ENCODE measurements at places on chromosomes 1 and 21. TPM values are rescaled to one million over a fixed set of nuclear protein-coding genes. Genes with fewer than 3 reads are reported as not detected.

SPATA46 gene
- total RNA-seq: not detected

SLC5A9 gene
- not detected for total RNA-seq

SPATA6 gene
- total RNA-seq: 15.8 TPM

RGS16 gene
- 1.6 TPM for total RNA-seq

MAP1LC3C gene
- 0.78 TPM for total RNA-seq

CLCA4 gene
- total RNA-seq: not detected

HHAT gene
- 2.0 TPM for total RNA-seq

OR2T8 gene
- not detected for total RNA-seq

NR5A2 gene
- total RNA-seq: 0.31 TPM

DNA sequence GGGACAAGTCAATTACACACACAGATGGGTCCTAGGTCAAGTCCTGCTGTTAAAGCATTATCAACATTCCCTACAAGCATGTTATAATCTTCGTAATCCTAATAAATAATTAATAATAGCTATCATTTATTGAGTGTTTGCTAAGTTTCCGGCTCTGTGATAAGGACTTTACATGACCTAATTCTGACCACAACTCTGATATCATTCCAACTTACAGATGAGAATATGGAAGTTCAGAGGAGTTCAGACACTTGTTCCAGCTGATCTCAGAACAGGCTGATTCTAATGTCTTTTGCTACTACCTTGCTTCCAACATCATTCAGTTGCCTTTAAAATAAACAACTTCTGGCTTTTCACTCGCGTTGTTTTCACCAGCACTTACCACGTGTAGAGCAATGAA lies 770.1 kb upstream of the CXADR start:
- no peak for DNase-seq

- DNase-seq: no peak
These were observed 156.9 kb downstream of the EDEM3 start for GRCh38 chr1:184597650-184598357.

GRCh38 chr1:243490748-243491686 lies 235.2 kb downstream of the SDCCAG8 start:
- no peak for DNase-seq

GRCh38 chr1:225845571-225846259 lies 35.8 kb downstream of the EPHX1 start:
- peak; percentile 20 for DNase-seq

DNA sequence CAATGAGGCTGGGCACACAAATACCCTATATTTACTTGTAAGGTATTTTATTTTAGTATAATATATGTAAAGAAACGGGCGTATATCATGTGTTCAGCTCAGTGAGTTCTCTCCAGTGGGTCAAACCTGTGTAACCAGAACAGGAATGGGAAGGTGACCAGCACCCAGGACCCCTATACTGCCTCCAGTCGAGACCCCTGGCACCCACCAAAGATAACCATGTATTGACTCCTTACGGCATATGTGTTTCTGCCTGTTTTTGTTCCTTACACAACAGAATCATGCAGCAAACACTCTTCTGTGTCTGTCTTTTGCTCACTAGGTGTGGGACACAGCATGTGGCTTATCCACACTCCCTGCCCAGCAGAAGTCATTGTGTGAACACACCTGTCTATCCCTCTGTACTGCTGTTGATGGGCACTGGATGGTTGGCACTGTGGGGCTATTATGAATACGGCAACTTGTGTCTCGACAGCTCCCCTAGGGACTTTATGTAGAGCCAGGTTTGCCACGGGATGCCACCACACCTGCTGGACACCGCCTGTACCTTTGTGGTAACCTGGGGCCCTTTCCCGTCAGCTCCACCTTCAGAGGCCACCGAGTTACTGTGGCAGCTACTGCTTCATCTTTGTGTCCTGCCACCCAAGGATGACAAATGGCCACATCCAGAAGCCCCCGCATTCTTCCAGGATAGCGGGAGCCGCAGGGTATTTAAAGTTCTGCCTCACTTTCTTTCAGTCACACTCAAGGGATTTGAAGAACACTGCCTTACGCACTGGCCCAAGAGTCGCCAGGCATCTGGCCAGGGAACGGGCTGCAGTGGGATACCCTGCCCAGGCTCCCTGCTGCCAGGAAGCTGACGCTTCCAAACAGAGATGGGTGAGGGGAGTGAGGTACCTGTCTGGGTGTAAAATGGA lies 23.5 kb upstream of the C2CD2 start:
- no peak for DNase-seq

- no peak for DNase-seq
These were observed 7.3 kb upstream of the AHCYL1 start for GRCh38 chr1:109977225-109977624.

- no peak for DNase-seq
These were observed 42.0 kb downstream of the TMEM51 start for GRCh38 chr1:15195420-15196052.

DNA sequence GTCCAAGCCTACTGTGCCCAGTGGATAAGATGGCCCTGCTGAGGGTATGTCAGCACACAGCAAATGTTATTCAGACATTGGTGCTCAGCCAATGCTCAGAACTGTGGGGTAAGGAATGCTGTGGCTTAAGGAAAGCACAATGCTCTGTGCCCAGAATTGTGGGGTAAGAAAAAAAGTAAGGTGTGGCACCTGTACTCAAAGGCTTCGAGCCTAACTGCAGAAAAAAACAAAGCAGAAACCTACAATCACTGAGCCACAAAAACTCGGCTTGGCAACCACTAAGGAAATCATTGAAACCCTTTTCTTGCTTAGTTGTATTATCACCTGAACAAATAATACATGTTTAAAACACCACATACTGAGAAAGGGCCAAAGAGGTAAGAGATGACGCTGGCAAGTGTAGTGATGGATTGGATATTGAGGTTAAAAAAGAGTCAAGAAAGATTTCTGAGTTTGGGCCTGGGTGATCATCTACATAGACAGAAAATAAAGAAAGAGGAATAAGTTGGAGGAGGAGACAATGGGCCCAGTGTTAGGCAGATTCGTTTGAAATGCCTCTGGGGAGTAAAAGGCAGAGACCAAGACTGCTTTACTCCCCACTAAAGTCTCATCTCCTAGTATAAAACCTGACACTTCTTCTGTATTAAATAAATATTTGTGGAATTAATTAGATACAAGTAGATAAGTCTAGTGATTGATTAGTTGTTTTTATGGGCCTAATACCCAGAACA lies 25.9 kb upstream of the ATP1A1 start:
- no peak for DNase-seq

GRCh38 chr1:3069491-3070308 lies 697 bp downstream of the PRDM16 start:
- DNase-seq: no peak

DNA sequence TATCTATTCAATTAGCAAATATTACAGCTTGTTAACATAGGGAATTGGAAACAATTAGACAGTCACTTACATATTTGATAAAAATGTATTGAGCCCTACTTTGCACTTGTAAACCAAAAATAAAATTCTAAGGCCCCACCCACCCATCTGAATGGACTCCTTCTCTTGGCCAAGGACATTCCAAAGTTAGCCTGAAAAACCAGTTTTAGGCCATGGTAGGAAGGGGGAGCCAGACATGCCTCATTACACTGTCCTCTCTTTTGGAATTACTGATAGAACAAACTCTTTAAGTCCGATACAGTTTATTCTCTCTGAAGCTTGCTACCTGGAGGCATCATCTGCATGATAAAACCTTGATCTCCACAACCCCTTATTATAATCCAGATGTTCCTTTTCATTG lies 28.0 kb upstream of the TSPAN2 start:
- no peak for DNase-seq

DNA sequence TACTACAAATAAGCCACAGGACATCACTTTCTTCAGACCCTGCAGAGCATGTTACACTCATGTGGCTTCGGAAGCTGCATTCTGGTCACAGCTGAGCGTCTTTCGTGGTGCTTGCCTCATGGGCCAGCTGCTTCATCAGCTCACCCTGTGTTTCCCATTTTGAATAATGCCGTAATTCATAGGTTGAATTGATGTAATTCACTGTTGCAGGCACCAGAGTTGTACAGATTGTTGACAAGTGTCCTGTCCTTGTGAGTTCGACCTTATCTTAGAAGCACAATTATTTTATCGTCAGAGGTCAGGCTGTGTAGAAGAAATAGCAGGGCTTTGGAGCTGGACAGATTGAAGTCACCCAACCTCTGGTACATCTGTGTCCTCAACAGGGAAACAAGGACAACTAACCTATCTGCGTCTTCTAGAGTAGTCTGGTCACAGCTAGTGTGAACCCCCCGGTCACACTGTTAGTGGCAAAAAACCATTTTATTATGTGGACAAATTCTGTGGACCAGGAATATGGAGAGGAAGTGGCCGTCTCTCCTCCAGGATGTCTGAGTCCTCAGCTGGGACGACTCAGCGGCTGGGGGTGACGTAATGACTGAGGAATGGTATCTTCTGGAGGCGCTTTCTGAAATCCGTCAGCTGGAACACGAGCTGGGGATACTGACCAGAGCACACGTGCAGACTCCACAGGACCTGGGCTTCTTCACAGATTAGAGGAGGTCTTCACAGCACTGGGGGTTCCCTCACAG lies 17.8 kb downstream of the PKNOX1 start:
- DNase-seq: no peak

DNA sequence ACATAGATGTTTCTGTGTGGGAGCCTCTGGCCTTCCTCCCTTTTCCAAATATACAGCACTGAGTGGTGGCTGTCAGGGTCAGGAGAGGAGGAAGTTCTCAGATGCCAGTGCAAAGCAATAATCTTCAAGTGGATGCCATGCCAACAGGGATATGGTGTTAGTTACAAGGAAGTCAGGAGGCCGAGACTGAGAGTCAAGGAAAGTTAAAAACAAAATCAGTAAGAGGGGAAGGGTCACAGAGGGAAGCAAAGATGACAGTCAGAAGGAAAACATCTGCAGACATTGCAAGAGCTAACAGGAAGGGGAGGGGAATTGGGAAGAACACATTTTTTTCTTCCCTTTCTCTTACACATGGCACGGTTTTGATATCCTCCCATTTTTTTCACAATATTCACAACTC lies 691.4 kb downstream of the ADGRL2 start:
- DNase-seq: no peak

DNA sequence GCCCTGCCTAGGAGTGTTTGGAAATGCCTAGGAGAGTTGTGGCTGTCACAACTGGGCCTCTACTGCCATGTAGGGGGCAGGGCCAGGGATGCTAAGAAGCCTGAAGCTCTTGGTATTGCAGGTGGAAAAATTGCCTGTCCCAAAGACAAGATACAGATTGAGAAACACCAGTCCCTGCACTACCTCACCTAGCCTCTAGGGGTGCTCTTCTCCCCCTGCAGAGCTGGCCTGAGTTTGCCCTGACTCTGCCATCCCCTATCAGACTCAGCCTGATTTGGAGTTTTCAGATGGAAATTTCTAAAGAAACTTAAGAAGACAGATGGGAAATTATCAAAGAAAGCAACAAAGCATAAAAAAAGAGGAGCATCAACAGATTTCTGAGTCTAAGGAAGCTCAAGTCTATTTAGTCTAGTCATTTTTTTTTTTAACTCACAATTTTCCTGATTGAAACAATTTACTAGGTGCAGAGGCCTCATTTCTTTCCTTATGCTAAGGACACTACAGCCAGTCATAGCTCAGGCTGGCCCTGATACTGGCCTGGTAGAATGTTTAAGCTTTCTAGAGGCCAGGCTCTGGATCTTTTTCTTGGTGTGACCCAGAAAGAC lies 61.4 kb upstream of the LRRN2 start:
- DNase-seq: no peak

DNA sequence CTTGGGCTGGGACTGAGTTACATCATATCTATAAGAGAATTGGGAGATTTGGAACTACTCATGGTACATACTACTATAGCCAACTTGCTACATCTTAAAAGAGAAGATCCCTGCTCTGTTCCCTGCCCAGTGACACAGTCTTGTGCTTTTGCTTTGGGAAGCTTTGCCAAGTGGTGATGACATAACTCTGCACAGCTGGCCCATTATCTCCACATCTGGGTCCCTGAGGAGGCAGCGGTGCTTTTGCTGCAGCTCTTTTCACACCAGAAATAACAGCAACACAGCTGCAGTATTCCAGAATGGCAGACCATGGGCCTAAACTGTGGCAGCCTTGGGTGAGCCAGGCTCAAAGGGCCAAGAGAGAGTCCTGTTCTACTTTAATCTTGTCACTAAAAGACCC lies 296.0 kb downstream of the HHAT start:
- DNase-seq: peak; percentile 13

DNA sequence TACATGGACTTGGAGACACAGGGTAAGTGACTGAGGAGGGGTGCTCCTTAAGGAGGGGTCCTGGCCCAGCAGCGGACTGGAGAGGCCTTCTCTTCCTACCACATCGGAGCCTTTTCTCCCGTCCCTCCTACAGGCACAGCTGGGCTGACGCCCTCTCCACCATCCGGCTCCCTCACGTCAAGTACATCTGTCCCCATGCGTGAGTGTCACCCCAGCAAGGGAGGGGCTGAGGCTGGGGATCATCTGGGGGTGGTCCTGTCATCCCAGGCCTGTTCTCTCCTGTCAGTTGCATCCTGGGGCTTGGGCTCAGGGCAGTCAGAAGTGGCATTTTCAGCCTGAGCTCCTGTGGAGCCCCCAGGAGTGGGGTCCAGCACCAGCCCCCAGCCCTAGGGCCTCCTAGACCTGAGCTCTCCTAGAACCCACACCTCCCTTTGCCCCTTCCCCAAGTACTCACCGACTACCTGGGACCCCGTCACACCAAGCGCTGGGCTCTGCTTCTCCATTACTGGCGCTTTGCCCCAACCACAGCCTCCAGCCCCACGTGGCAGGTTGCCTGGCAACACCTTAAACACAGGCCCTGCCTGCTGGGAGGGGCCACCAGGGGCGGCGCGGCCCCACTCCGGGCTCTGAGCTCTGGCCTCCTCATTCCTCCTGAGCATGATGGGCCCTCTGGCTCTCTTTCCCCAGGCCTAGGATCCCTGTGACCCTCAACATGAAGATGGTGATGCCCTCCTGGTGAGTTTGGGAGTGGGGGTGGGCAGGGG lies 2.3 kb downstream of the LYPLA2 start:
- no peak for DNase-seq

DNA sequence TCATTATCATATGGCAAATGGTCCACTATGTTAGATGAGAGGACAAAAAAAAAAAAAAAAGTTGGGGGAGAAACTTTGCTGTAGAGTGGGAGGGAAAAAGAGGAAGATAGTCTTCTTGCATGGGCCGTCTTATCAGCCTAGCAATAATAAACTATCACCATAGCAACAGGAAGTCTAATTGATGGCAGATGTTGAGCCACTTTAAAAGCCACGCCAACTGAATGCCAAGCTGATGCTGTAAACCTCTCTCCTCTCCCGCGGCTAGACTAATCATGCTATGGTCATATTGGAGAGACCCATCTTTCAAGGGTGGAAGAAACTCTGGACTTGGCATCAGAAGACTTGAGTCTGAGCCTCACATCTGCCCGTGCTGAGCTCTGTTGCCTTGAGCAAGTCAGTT lies 122.2 kb upstream of the HOOK1 start:
- no peak for DNase-seq

DNA sequence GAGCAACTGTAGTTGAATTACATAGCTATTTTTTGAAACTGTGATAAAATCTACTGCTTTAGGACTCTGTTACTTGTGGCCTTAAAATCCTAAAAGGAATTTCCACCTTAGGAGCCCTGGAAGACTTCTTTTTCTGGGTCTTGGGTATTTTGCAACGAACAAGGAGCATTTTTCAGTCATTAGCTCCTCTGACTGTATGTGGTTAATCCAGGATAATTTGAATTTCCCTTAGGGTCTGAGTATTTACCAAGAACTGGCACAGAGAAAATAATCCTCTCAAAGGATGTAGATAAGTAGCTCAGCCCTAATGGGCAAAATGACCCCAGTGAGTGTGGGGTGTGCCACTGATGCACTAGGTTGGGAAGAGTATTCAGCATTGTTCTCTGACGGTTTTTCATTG lies 170.4 kb downstream of the VAV3 start:
- no peak for DNase-seq

Measured in occipital lobe (tissue), 3 donors.